Muscle of leg (tissue), 16 donors: ENCODE measurements at places on chromosomes 6 and 20. TPM values are rescaled to one million over a fixed set of nuclear protein-coding genes. Genes with fewer than 3 reads are reported as not detected.

- no peak for DNase-seq
Measured at GRCh38 chr6:14228571-14228970, 111.0 kb downstream of the CD83 start.

- peak; percentile 76 for DNase-seq
Measured at GRCh38 chr6:160088784-160089533, 32.7 kb upstream of the SLC22A1 start.

The CEP57L1 gene
- 18.8 TPM for polyA plus RNA-seq

The NOTCH4 gene
- 23.5 TPM for polyA plus RNA-seq

- DNase-seq, result no peak
Measured at GRCh38 chr6:69775941-69776340, 20.9 kb downstream of the LMBRD1 start.

DNA sequence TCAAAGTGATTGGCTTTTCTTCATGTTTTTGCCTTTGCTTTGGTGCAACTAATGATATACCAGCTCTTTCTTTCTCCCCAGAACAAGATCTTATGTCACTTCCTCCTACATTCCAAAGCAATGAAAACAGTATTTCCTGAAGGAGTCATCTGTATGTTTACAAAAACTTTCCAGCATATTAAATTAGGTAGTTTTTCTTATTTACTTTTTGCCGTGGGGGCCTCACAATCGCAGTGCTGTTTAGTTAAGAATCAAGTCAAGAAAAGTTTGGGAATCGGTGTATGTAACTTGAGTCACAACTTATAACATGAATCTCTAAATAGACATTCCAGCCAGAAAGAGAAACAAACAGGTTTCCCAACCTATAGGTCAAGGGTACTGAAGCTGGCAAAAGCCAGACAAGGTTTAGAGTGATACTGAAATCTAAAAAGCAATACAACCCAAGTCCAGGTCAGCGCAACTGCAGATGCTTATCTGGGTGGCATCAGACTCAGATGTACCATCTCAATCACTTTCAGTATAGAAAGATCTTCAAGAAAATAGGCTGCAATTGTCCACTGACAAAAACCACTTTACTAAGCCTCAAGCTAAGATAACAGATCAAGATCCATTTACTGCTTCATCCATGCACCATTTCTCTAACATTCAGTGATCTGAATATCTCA is 63.6 kb downstream of the IPCEF1 start:
- DNase-seq, result peak; percentile 23

The PNLDC1 gene
- polyA plus RNA-seq, result 0.32 TPM

GRCh38 chr20:59939052-59939878 is 840 bp downstream of the PPP1R3D start:
- DNase-seq, result peak; percentile 40

DNA sequence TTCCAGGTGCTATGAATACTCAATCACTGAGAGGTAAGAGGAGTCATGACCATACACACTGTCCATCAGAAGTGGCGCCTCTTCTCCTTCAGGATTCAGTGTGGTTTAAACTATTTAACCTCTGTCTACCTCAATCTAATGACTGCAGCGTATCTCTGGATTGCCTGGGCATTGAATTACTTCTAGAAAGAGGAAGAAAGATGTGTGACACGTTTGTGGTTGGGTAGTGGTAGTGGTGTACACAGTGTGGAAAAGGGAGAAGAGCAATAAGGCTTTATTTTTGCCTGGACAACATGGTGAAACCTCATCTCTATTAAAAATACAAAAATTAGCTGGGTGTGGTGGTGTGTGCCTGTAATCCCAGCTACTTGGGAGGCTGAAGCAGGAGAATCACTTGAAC is 38.0 kb upstream of the ECHDC1 start:
- no peak for DNase-seq

DNA sequence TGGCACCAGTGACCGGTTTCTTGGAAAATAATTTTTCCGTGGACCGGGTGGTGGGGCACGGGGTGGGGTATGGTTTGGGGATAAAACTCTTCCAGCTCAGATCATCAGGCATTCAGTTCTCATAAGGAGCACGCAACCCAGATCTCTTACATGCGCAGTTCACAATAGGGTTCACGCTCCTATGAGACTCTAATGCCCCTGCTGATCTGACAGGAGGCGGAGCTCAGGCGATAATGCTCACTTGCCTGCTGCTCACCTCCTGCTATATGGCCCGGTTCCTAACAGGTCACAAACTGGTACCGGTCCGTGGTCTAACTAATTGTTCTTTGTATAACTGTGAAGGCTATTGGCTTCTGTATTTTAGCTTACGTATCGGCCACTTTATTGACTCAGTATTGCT is 51.7 kb downstream of the VSTM2L start:
- DNase-seq, result no peak

The PPP1R3G gene
- polyA plus RNA-seq, result 1.4 TPM

- peak; percentile 52 for DNase-seq
Measured at GRCh38 chr20:17617212-17617867, 47.5 kb downstream of the DSTN start.

DNA sequence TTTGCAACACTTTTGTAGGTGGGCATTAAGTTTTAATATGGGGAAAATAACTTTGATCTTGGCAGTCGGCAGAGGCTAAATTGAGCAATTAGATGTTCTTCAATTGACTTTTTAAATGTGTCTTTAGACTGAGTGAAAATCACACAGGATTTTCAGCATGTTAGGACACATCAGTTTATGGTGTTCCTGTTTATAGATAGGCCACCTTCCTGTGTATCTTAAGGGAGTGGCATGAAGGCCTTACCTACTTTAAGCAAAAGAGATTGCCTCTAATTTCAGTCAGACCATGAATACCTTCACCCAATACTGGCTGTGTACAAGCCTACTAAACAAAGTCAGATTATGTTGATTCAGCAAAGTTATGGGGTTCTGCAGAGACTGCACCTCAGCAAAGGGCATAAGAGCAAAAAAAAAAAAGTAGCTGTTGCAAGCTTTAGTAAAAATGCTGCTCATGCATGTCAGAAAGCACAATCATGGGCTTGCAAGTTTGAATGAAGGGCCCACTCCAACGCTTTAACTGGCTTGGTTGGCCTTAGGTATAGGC is 848.4 kb downstream of the PHF3 start:
- no peak for DNase-seq

GRCh38 chr6:16766043-16766536 is 4.8 kb upstream of the ATXN1 start:
- no peak for DNase-seq

GRCh38 chr6:25100288-25100687 is 164.5 kb upstream of the RIPOR2 start:
- no peak for DNase-seq

GRCh38 chr20:6007094-6007528 is 46.7 kb downstream of the LRRN4 start:
- peak; percentile 6 for DNase-seq

The WFDC12 gene
- not detected for polyA plus RNA-seq

GRCh38 chr6:8831366-8832152 is 396.2 kb upstream of the SLC35B3 start:
- DNase-seq, result no peak

The EYA2 gene
- 2.6 TPM for polyA plus RNA-seq

- DNase-seq, result no peak
Measured at GRCh38 chr6:38233161-38233791, 406.5 kb downstream of the BTBD9 start.

DNA sequence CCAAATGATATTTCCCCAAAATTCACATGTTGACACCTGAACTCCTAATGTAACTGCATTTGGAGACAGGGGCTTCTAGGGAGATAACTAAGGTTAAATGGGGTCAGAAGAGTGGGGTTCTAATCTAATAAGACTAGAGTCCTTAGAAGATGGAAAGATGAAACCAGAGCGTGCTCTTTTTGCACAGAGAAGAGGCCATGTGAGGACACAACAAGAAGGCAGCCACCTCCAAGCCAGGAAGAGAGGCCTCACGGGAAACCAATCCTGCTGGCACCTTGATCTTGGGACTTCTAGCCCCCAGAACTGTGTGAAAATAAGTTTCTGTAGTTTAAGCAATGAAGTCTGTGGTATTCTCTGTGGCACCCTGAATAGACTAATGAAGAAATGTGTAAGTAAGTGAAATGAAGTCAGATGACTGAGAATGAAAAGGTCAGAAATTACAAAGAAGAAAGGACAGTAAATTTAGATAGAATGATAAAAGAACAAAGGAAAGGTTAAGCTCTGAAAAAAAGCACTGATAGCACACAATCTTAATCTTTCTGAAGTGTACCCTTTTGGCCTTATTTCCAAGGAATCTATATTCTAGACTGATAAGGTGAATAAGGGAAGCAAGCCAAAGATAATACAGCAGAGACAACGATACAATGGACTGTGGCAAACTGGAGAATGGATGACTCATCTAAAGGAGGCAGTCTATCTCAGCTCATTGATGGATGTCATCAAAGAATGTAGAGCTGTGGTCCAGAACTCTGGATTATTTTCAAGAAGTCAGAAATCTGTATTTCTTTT is 110.4 kb downstream of the MYB start:
- no peak for DNase-seq

DNA sequence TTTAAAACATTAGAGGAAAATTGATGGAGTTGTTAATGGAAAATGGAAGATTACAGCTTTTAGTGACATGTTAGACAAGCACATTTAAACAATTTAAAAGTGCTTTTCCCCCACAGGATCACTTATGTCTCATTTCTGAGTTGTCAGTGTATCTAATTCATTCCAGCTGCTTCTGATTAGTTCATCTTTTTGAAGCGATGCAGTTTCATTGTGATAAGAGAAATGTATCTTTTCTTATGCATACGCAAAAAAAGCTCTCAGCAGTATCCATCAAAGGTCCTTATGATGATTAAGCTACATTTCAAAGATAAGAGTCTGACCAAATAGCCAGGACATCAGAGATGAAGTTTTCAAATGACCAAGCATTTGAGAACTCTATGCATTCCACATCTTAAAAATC is 572.6 kb upstream of the SYNCRIP start:
- no peak for DNase-seq

DNA sequence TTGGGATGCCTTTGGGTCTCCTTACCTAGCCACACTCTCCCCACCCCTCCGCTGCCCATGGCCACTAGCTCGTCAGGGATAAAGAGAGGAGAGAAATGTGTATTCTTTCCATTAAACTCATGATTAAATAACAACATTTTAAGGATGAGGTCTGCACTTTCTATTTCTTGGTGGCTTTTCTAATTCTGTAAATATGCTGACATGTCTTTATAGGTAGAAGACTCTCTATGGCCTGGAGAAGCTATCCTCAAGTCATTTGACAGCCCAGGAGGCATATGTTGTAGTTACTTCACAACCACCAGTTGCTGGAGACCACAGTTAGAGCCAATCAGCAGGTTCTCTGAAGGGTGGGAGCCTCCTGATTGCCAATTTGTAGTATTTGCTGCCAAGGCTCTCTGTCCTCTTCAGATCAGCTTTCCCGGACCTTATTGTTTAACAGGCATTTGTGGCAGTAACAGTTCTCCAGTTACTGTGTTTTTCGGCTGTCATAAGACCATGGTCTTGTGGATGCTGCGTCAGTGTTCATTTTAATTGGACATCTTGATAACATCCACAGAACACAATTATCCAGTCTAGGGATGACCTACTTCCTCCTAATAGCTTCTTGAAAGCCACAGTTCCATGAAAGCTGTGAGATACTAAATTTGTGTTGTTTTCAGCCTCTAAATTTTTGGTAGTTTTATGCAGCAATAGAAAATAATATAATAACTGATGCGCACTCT is 205.0 kb upstream of the KCNQ5 start:
- DNase-seq, result no peak

- peak; percentile 65 for DNase-seq
Measured at GRCh38 chr6:22098601-22099031, 198.2 kb downstream of the PRL start.

GRCh38 chr6:6579281-6579680 is 9.2 kb upstream of the LY86 start:
- no peak for DNase-seq

The LINC00237 gene
- 0.14 TPM for polyA plus RNA-seq

GRCh38 chr6:121748376-121748775 is 312.9 kb downstream of the GJA1 start:
- no peak for DNase-seq
